ENCODE measurements at places on chromosomes 11 and 22. TPM values are rescaled to one million over a fixed set of nuclear protein-coding genes. Genes with fewer than 3 reads are reported as not detected.
A peak's percentile ranks its signal among the peaks of the same experiment; 100 is the strongest.

DNA sequence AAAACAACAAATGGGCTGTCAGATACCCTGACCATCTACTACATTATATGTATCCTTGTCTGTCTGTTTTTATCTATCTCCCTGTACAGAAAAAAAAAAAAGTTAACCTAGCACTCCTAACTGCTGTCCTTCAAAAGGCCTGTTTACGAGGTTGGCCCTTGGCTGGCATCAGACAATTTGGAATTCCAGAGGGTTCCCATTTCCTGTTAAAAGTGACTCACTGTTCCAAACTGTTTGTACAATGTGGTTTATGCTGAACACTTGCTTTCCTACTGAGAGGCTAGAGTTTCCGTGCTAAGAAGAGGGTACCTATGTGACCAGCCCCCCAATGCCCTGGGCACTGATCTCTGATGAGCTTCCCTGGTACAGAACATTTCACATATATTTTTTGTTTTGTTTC lies 65.9 kb upstream of the HMGXB4 start:
- peak; percentile 39 for DNase-seq

GRCh38 chr22:41927813-41928212 lies 1.2 kb upstream of the TNFRSF13C start:
- DNase-seq = no peak

DNA sequence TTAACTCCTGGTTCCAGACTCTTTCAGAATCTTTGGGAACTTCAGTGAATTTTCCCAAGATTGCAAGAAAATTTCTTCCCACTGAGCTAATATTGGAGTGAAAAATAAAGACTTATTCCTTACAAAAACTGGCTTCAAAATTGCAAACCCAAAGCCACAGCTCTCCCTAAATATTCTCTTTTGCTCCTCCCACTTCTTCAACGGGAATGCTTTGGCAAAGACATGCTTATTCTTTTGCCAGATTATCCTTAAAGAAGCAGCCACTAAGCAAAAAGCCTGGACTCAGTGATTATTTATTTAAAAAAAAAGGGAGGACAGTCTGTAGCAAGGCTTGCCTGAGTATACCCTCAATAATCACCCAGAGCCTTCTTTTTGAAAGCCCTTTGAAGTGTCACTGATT lies 902.4 kb upstream of the CCDC90B start:
- DNase-seq = no peak

DNA sequence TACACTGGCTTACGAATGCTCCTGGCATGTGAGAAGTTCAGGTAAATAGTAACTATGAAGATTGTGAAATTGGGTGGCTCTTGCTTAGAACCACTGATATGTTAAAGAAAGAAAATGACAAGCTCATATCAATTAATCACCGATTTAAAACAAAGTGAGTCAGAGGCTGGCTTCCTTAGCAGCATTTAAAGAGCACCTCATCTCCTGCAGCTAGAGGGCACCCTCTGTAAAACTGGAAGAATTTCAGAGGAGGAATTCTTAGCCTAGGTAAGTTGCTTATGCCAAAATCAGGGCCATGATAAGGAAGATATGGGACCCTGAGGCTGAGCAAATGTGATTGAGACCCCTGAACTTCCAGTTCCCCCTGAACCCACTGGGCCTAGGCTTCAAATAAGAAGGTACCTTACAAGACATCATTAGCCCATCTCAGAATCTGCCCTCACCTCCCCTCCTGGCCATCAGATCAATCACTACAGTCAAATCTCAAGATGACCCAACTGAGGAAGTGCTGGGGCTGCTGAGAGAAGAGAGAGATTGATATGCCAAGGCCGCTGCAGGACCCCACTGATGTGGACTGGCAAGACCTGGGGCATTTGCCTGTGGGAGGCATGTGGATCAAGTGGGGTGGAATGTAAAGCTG lies 8.6 kb upstream of the CD3E start:
- no peak for DNase-seq

GRCh38 chr11:73152086-73152853 lies 10.2 kb upstream of the FCHSD2 start:
- no peak for DNase-seq

DNA sequence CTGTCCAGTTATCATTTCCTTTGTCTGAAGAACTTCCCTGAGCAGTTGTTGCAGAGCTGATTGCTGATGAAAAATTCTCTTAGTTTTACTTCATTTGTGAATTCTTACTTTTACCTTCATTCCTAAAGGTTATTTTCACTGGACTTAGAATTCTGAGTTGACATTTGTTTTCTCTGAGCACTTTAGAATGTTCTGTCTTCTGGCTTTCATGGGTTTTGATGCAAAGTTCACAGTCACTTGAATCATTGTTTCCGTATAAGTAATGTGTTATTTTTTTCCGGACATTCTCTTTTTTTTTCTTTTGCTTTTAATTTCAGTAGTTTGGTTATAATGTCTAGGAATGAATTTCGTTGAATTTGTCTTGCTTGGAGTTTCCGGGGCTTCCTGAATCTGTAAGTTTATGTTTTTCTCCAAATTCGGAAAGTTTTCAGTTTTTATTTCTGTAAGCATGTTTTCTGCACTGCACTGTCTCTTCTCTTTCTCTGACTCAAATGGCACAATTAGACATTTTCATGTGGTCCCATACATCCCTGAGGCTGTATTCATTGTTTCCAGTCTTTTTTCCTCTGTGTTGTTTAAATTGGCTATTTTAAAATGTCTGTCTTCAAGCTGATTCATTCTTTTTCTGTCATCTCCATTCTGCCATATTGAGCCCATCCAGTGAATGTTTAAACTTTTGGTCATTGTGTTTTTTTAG lies 68.5 kb upstream of the NARS2 start:
- no peak for DNase-seq

DNA sequence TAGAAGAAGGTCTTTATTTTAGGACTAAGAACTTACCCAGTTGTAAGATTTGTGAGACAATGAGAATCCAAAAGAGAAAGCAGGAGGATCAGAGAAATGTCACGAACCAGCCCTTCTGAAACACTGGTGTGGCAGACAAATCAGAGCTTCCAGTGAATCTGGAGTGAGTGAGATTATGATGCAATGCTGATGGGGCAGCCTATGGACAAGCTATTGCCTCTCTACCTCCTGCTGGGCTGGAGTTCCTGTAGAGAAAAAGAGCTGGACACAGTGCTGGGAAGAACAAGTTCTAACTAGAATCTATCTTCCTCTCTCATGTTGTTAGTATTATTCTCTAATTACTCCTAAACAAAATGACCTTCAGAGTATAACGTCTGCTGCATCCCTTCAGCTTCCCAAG lies 12.0 kb upstream of the ANO3 start:
- DNase-seq = no peak

DNA sequence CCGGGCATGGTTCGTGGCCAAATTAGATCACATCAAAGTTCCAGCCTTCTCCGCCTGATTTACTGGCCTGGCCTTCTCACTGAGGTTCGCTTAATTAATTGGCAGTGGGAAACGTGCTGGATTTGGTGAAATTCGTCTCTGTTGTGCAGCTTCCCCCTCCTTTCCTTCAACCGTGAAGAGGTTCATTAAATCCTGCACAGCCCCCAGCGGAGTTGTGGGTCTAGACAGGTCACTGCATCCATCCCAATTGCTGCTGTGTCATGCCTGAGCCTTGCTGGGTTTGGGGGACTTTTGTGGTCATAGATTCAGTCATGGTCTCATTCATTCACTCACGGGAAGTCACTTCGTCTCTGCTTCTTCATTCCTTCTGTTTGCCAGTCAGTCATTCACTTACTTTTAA lies 90.0 kb downstream of the INSC start:
- DNase-seq = no peak

- no peak for DNase-seq
These were observed 54.8 kb downstream of the MUC6 start for GRCh38 chr11:981764-982163.

DNA sequence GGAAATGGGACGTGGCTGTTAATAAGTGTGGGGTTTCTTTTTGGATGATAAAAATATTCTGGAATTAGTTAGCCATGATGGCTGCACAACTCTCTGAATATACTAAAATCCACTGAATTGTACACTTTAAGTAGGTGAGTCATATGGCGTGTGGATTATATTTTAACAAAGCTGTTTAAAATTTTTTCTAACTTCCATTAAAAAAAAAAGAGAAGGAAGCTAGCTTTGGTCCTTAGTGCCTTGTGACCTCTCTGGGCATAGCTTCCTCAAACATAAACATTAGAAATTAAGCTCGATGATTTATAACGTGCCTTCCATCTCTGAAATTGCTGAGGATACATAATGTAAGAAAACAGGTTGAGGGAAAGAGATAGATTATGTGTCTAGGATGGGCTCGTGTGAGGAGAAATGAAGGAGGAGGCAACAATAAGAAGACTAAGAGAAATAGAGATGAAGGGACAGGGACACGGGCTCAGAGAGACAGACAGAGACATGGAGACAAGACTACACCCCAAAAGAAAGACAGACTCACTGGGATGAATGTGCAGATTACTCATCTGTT lies 20.0 kb downstream of the IRAG1 start:
- DNase-seq = no peak

DNA sequence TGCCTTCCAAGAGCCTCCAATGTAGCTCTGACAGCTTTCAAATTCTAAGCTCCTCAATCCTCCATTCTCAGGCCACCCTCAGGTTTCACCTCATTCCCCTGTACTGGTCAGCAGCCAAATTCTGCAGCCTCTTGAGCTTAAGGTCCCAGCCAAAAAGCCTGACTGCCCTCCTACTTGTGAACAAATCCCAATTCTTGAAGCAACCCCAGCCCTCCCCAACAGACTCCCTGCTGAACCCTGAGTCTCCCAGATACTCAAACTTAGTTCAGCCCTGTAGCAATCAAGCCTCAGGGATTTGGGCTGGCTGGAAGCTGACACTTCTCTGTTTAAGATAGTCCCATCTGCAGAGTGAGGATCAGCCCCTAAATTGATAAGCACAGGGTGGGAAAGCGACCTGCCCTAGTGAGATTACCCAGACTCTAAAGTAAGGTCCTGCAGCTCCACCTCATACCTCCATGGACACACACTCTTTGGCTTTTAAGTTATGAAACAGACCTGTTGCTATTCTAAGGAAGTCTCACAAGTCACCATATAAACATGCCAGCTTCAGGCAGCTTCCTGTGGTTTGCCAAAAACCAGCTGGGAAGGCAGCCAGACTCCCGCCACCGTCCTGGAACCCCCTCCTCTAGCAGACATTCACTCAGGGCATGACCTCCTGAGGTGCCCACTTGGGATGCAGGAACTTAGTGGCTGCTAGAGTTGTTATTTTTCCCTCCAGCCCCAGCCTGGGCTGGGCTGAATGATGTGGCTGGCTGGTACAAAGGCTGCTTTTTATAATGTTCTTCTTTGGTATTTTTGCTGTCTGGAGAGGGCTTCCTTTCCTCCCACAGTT lies 82.5 kb upstream of the PICALM start:
- DNase-seq = no peak

DNA sequence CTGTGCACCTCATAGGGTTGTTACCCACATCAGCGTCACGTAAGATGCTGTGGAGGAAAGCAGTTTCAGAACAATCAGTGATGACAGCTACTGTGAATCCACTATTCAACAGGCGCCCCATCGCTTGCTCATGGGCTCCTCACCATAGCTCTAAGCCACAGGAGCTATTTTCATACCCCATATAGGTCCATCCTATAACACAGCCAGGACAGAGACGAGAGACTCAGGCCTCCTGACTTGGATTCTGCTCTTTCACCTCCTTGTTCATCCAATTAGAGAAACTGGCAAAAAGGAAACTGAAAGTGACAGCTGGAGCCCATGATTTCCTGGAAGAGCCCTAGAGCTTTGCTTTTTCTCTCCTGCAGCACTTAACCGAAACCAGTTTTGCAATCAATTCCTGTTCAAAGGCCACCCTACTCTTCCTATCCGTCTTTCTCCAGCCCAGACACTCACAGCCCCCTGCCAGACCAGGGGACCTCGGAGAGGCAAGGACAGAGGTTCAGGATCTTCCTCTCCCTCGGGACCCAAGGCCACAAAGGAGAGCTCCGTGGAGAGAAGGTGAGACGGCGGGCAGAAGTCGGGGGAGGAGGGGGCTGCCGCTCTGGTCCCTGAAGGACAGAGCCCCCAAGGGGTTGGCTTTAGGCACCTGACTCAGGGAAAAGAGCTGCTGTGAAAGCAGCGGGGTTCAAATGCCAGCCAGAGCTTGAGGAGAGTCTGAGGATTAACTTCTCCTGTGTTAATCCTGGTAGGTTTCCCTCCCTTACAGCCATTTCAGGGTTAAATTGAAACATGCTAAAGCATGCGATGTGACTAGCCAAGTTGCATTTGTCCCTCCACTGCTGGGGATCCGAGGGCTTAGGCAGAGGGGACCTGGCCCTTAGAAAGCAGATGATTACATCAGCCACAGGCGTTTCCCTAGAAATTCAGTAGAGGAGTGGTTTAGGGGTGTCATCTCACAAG lies at the start of gene APOL6:
TSS of gene APOL6 (plus strand) at position 381 of the 960 bp plus-strand sequence. CDS start 7,980 bp downstream, outside the sequence.
- DNase-seq = no peak

- DNase-seq = no peak
These were observed 1.8 kb downstream of the ALKBH8 start for GRCh38 chr11:107563702-107564101.

- no peak for DNase-seq
These were observed 67.4 kb downstream of the BRD1 start for GRCh38 chr22:49760280-49760629.

DNA sequence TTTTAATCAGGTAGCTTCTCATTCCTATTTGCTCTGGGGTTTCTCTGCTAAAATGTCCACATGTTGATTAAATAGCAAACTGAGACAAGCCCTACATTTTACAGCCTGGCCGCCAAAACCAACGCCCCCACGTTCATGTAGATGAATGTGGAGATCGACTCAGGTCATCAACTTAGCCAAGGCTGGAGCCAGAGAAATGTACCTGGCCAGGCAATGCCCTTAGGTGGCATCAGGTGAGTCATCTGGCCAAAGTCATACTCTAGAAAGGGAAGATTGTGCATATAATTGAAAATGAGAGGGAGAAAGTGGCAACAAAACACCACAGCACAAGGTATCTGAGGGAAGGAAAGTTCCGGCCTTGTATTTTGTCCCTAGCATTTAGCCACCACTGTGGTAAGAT lies 37.1 kb upstream of the CCDC89 start:
- no peak for DNase-seq

DNA sequence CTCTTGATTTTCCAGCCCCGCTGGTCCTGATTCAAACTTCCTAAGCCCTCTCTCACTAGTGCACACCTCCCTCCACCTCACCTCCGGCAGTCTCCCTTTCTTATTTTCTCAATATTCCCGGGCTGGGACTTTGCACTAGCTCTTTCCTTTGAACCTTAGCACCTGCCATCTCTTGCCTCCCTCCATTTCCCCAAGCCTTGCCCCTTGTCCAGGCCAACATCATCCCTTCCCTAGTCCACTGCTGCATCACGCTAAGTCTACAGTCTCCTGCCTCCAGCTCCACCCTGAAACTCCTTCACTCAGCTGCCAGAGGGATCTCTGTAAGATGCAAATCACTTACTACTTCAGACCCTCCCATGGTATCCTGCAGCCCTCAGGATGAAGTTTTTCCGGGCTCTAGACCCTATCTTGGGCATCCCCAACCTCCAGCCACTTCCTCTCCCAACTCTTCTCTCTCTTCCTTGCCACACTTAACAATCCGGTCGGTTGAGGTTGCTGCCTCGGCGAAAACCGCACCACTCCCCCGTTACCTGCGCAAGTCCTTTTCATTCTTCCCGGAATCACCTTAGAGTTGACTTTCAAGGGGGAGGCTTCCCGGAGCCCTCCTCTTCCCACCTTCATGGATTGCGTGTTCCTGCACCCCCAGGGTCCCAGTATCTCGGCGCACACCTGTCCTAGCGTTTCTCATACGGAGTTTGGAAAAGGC lies 42.7 kb downstream of the NECTIN1 start:
- DNase-seq = no peak

Gene CNTF
- total RNA-seq = 2.8 TPM

Gene PIH1D2
- 0.41 TPM for total RNA-seq

Gene PARVB
- 222 TPM for total RNA-seq

Gene ASRGL1
- 41.4 TPM for total RNA-seq

Gene SIAE
- total RNA-seq = 53.8 TPM

Gene PIWIL4
- 1.1 TPM for total RNA-seq

Gene TTC28
- total RNA-seq = 38.5 TPM

Data from glomerular endothelial cell (primary cell).